ENCODE measurements at places on chromosomes 16 and 17.

DNA sequence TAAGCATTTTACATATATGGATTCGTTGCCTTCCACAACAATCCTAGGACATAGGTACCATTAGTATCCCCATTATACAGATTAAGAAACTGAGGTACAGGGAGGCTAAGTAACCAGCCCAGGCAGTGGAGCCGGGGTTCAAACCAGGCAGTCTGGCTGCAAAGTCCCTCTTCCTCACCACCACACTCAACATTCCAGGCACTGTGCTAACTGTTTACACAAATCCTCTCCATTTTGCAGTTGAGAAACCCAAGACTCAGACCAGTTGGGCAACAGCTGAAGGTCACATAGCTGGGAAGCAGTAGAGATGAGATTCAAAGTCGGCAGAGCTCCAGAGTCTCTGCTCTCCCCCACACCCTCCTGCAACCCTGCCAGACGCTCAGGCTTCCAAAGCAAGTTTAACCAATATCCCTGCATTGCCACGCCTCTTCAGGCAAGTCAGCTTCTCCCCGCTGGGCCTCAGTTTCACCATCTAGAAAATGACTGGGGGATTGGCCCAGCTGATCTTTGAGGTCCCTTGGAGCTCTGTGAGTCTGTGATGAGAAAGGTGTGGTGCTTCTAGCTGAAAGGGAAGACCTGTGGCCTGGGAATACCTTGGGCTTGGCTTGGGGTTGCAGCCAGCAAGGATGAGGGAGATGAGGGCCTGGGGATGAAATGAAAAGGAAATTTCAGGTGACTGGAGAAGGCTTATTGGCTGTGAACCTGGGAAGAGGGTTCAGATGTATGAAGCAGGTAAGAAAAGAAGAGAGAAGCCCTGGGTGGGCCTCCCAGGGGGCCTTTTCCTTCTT is 14.0 kb downstream of the CCR7 start:
- no peak for DNase-seq

DNA sequence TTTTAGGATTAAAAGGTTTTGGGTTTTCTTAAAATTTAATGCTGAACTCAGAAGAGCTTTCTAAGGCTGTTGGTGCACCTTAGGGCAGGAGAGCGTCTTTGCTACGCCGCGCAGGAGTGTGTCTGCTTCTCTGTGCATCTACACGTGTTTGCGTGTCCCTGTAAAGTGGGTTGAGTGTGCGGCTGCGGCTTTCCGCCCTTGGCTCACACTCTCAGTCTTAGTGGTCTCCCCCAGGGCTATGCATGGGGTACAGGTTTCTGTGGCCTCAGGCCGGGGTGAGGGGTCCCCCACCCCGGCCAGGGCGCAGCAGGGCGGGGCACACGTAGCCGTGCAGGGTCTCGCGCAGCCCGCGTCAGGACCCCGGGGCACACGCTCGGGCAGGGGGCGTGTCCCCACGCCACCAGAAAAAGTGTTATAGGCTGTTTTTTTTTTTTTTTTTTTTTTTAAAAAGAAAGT is 727 bp upstream of the TENT4B start:
- DNase-seq, result peak; percentile 43

GRCh38 chr17:44376124-44376523 is 12.5 kb upstream of the FAM171A2 start:
- no peak for DNase-seq

DNA sequence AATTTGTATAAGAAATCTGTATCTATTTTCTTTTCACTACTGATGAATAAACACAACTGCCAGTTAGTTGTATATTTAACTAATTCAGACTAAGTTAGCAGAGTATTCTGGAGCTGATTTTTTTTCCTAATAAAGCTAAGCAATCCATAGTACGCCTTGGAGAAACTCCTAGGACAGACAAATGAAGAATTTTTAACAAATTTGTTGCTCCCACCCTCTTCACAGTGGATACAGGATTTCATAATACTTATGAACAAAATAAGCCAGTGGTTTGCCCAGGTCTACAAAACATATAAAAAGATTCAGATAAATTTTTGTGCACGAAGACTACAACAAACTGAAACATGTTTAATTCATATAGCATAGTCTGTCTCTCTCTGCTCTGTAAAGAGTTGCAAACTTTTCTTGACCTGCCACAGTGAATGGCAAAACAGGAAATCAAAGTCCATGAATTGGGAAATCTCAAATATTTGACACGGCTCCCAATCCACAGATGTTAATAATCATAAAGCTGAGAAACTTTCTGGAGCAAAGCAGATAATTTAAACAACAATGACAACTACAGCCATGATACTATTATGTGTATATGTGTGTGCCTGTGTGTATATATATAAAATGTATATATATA is 594 bp upstream of the ABCA6 start:
- DNase-seq, result no peak

- DNase-seq, result no peak
Observed at GRCh38 chr16:71439523-71439922, 2.3 kb downstream of the TLE7 start.

DNA sequence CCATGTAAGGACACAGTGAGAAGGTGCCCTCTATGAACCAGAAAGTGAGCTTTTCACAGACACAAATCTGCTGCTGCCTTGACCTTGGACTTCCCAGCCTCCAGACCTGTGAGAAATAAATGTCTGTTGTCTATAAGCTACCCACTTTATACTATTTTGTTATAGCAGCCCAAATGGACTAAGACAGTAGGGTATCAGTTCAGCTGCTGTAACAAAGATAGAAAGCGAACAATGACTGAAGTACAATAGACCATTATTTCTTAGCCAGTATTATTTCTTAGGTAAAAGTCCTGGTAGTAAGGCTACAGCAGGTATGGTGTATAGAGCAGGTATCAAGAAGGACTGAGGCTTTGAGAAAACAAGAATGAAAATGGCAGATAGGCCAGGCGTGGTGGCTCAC is 117.0 kb downstream of the SLC39A11 start:
- DNase-seq, result no peak

GRCh38 chr16:24975428-24975889 is 39.7 kb downstream of the ARHGAP17 start:
- no peak for DNase-seq

GRCh38 chr17:17527534-17527933 is 31.3 kb upstream of the RASD1 start:
- DNase-seq, result no peak

DNA sequence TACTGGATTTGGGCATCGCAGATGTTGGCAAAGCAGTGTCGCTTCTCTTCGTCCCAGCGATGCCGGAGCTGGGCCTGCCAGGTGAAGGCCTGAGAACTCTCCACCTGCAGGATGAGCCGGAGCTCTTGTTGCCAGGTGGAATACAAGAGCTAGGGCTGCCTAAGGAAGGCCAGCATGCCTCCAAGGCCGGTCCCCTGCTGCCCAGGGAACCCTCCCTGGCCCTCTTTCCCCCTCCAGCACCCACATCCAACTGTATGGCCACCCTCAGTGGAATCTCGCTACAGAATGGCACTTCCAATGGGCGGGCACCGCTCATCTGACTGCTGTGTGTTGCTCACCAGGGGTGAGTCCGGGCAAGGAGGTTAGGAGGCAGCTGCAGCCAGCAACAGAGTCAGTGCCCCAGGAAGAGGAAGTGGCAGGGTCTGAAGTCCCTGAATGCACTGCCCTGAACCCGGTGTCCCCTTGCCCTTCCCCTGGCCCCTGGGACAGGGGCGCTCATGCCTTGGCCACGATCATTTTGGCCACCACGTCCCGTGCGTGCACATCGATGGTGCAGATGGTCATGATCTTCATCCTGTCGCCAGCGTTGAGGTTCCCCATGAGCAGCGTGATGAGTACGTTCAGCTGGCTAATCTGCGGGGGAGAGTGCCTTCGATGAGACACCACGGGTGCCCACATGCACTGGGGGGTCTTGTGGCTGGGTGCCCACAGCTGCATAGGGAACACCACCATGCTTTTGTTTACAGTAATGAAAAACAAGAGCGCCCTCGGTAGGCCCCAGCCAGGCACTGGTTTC is 75.8 kb downstream of the DNAH17 start:
- no peak for DNase-seq

DNA sequence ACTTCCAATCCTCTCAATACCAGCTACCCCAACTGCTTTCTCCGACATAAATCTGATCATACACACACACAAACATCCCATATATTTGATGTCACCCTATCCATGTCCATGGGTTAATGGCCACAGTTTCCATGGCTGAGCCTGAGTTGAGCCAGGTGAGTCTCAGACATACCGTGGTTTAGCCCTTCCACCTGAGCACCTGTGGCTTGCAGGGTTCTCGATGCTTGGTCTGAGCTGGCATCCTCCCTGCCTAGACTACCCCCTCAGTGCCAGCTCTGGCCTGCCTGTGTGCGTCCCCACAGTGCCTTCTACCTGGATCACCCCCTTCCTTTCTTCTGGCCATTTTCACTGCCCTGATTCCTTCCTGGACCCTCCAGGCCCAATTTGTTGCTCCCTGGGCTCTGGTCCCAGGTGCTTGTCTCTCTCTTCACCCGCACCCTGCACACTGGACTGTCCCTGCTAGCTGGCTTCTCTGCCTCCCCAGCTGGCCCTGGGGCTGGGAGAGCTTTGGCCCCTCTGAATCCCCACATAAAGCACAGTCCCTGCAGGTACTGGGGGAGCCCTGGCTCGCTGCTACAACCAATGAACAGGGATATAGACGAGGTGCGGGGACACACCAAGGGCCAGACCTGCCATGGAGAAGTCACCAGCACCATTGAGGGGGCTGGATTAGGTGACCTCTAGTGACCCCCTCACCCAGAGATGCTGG is 7.4 kb downstream of the ELMO3 start:
- DNase-seq, result no peak

DNA sequence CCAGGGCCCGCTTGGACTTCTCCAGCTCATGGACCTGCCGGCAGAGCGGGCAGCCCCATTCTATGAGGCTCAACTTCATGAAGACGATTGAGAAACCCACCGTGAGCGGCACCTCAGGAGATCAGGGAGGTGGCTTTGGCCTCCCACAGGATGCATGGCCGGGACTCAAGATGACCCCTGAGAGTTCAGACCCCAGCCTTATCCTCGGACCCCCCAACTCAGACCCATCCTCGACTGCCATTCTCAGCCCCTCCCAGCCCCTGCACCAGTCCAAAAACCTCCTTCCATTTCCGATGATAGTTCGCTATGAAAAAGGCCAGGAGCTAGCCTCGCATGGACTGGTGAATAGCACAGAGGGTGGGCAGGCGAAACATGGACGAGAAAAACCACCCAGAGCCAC is 71.0 kb downstream of the NDE1 start:
- no peak for DNase-seq

DNA sequence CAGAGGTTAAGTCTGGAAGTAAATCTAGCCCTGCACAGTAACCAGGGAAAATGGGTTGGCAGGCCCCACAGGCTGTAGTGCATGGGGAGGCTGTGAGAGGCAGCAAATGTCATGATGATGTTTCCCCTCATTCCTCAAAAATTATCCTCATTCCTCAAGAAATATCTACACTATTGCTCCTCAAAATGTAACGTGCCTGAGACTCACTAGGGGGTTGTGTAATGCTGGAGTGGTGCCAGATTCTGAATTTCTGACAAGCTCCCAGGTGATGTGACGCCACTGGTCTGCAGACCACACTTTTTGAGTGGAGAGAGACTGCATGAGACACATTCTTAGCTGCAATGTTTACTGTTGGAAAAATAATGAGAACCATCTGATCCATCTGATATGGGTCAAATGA is 1.2 kb upstream of the MPP3 start:
- DNase-seq, result no peak

DNA sequence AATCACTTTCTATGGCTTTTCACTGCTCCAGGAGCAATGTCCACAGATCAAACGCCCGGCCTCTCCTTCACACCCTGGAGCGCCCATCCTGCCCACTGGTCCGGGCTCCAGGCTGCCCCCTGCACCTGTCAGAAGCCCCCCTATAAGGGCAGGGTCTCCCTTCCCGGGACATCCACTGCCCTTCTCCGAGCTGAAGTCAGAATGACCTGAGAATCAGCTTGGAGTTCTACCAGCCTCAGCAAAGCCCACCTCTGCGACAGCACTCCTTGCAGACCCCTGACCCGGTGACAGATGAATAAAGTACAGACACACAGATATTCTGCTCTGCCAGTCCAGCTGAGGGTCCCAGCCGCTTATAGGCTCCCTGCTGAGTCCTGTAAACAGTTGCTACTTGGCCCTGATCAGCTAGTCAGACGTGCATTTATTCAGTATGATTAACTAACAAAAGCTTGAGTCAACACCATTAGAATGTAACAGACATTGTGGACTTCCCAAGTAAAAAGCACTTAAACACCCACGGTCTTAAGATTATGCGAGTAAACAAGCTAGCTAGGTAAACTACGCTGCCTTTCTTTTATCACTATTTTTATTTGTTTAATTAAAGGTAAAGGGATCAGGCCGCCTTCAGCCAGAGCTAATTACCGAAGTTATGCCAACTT is 4.8 kb downstream of the SLC7A5 start:
- no peak for DNase-seq

GRCh38 chr17:82003411-82004381 is 19.0 kb downstream of the CENPX start:
- no peak for DNase-seq

DNA sequence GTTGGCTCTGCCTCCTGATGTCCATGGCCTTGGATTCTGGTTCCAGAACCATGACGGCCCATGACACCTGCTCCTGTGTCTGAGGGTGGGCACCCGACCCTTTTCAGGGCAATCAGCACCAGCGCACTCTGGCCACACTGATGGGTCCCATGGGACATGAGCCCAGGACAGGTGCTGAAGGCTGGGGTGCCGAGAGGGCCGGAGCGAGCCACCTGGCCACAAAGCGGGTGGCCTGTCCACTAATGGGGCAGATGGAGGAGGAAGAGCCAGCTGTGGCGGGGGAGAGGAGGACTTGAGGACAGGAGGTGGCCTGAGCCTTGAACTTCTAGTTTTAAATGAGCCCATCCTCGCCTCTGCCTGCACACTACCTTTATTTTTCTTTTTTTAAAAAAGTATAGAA is 31.2 kb upstream of the MTSS2 start:
- no peak for DNase-seq

- no peak for DNase-seq
Observed at GRCh38 chr17:58304750-58305486, 23.7 kb downstream of the TSPOAP1 start.

GRCh38 chr17:74457146-74457819 is 9.2 kb upstream of the CD300A start:
- DNase-seq, result peak; percentile 50

GRCh38 chr17:78291944-78292910 is 60.8 kb downstream of the TMEM235 start:
- DNase-seq, result no peak

GRCh38 chr16:11327277-11328171 is 17.7 kb upstream of the RMI2 start:
- DNase-seq, result no peak

DNA sequence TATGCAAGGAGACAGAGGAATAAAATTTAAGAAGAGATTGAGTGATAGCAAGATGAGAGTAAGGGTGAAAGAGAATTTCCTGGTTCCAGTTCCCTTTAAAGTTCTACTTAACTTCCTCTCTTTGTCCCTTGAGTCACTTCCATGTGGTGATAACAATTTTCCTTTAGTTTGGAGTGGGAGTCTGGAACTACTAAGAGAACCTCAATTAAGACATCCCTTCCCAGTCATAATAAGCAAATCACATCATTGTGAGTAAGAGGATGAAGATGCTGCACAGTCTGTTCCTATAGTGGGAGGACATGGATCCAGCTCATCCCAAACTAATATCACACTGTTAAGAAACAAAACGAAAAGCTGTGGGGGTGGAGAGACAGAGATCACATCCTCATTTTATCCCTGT is 24.4 kb downstream of the TBX21 start:
- DNase-seq, result no peak

GRCh38 chr17:80475910-80476876 is at the start of gene NPTX1:
TSS of gene NPTX1 (minus strand) at chr17:80476607. CDS start at chr17:80476446, 161 bp downstream.
- DNase-seq, result no peak
